Right atrium auricular region (tissue), 2 donors: ENCODE measurements at places on chromosomes 5 and 9. TPM values are rescaled to one million over a fixed set of nuclear protein-coding genes. Genes with fewer than 3 reads are reported as not detected.

The SGCD gene
- 85.1 TPM for total RNA-seq

DNA sequence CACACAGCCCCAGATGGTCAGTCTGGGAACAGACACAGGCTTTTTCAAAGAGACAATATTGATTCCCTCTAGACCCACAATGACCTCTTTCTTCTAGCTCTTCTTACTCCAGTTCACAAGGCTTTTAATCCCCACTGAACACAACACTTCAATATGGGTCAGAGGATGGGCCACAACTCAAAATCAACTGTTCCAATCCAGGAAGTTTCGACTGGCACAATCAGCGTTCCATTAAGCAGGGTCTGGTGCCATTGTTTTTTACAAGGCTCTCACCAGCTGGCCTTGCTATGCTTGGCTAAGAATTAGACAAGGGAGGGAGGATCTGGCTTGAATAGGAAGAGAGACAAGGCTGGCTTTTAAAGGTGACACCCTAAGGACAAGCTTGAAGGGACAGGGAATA lies 199.4 kb upstream of the SLC24A2 start:
- DNase-seq = no peak
- H3K27ac ChIP-seq = no peak overlapping the region
- H3K36me3 ChIP-seq = no peaks in the 10 kb centered on the region
- H3K4me3 ChIP-seq = no peak overlapping the region

The ELOVL7 gene
- 1.5 TPM for total RNA-seq

The NPR3 gene
- 51.0 TPM for total RNA-seq

- H3K36me3 ChIP-seq = no peaks in the 10 kb centered on the region
- no peak overlapping the region for H3K27ac ChIP-seq
- no peaks in the 10 kb centered on the region for H3K4me1 ChIP-seq
- H3K27me3 ChIP-seq = no peaks in the 10 kb centered on the region
These were observed 506.8 kb downstream of the NFIB start for GRCh38 chr9:13807118-13807517.

The TMEM252 gene
- not detected for total RNA-seq

DNA sequence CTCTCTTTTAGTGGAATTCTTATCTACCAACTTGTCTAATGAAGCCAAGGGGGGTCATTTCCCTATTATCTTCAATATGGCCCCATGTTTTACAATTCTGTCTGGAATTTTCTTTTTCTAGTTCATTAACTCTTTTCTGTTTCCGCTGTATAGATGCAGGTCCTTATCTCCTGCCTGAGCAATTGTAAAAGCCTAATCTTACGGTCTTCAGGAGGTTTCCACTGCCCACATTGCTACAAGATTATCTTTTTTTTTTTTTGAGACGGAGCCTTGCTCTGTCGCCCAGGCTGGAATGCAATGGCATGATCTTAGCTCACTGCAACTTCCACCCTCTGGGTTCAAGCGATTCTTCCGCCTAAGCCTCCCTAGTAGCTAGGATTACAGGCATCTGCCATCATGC lies 132.3 kb downstream of the UNC13B start:
- no peak for DNase-seq
- H3K27me3 ChIP-seq = no peaks in the 10 kb centered on the region
- no peaks in the 10 kb centered on the region for H3K4me1 ChIP-seq
- no peak overlapping the region for H3K27ac ChIP-seq
- no peak overlapping the region for H3K4me3 ChIP-seq
- H3K36me3 ChIP-seq = peaks cover 4% of the 10 kb centered on the region

The IL5 gene
- total RNA-seq = not detected
